HS-27A (cell line): ENCODE measurements at places on chromosomes 6 and 20.

DNA sequence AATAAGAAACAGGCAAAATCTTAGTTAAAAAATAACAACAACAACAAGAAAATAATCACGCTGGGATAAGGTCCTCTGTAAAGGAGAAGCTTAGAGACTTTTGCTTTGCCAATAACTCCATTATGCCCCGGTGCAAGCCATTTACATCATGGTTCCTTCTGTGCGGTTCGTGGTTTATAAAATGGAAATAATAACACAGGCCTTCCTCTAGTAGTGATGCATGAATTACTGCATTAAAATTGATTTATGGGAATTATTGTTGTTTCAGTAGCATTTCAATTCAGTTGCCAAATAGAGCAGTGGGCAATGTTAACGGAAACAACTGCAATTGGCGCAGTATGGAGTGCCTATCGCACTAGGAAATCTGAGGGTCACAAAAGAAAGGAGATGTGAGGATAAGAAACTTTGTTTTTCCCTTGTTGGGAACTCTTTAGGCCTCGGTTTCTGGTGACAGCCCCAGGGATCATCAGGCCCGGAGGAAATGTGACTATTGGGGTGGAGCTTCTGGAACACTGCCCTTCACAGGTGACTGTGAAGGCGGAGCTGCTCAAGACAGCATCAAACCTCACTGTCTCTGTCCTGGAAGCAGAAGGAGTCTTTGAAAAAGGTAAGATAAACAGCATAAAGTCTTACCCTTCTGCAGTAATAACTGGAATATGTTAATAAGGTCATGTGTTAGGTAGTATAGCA lies 1.1 kb downstream of the CD109 start:
- no peak for DNase-seq

- DNase-seq = peak; percentile 34
Observed at GRCh38 chr20:14334306-14334930, 3.0 kb downstream of the FLRT3 start.

DNA sequence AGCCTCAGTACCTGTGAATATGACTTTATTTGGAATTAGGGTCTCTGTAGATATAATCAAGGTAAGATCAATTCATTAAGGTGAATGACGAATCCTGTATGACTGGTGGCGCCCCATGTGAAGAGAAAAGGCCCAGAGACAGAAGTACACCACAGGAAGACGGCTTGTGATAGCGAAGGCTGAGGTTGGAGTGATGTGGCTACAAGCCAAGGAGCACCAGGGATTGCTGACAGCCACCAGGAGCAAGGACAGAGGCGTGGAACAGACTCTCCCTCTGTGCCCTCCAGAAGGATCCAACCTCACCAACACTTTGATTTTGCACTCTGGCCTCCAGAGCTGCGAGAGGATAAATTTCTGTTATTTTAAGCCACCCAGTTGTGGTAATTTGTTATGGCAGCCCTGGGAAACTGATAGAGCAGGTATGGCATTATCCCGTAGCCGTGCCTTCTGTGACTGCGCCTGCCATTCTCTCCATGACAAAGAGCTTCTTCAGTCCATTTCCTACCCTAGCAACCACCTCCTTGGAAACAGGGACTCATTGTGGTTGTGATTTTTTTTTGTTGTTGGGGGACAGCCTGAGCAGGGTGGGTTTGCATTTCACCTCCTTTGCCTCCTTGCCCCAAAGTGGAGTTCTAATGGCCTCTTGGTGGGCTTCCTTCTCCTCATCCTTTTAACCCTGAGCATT lies 29.6 kb downstream of the PTK7 start:
- no peak for DNase-seq

DNA sequence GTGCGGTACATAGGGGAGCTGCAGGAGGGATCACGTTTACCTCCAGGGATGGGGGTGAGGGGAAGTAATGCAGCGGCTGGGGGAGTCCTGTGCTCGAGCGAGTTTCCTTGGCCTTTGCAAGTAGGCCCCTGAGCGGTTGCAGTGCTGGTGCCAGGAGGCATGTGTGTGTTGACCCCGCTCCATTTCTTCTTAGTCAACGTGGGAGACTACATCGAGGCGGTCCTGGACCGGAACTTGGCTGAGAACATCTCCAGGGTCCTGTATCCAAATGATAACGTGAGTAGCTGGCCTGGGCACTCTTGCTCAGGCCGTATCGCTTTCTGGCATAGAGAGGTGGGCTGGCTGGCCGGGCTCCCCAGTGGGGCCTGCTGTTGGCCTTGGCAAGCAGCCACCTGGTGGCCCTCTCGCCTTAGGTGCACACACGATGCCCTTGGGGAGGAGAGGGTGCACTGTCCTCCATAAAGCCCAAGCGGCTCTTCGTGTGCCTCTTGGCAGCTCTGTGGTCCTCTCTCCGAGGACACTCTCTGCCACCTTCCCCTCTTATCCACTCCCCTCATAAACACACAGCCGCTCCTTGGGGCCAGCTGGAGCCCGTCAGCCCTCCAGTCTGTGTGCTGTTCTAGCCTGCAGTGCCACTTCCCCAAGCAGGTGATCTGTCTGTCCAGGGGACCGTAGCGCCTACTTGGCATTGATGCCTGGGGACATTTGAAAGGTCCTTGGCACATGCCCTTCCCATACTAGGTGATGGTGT lies 29.3 kb downstream of the PYGB start:
- no peak for DNase-seq

DNA sequence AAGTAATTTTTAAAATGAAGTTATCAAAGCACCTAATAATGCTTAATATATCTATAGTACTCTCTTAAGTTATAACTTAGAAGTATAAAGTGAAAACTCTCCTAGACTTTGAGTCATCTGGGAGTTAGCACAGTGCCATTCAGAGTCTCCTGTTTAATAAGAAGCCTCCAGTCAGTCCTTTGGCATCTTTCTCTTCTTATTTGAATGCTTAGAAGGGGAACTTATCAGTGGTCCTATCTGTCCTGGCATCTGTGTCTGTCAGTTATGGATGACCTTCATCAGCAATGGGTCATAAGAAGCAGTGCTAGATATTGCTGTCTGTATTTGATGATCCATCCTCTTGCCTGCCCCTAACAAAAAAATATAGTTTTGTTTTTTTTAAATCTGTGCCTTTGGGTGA lies 15.2 kb downstream of the TMEM200A start:
- no peak for DNase-seq

DNA sequence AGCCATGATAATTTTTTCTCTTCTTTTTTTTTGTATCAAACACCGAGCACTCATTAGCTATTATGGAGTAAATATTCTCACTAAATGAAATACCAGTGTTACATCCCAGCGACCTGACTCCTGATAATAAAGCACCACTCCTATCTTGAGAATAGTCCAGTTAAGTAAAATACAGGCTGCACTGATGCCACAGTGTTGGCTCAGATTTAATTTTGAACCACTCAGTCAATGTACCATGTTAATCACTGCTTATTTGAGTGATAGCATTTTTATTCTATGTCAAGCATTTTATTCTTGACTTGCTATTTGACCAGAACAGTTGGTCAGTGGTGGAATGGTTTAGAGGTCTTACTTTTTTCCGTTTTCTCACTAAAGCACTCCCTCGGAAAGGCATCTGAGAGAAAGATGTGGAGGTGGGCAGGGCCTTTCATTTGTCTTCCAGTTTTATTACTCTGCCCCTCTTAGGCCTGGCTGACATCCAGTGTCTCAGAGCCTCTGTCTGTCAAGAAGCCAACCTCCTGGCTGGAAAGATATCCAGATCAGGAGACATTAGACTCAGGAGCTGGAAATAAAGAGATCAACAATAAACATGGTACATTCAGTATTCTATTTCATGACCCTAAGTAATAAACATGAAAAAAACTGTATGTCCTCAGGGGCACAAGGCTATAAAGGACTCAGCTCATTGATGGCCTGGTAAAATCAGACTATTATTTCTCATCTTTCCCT lies 457.8 kb downstream of the EPM2A start:
- DNase-seq = no peak

- DNase-seq = no peak
Observed at GRCh38 chr6:13260101-13260598, 68.2 kb downstream of the TBC1D7 start.

GRCh38 chr6:105755885-105756284 lies 330.3 kb upstream of the PRDM1 start:
- DNase-seq = no peak

GRCh38 chr6:18062733-18063132 lies 59.7 kb downstream of the NHLRC1 start:
- DNase-seq = no peak

GRCh38 chr6:89353702-89354392 lies 1.3 kb upstream of the UBE2J1 start:
- no peak for DNase-seq

DNA sequence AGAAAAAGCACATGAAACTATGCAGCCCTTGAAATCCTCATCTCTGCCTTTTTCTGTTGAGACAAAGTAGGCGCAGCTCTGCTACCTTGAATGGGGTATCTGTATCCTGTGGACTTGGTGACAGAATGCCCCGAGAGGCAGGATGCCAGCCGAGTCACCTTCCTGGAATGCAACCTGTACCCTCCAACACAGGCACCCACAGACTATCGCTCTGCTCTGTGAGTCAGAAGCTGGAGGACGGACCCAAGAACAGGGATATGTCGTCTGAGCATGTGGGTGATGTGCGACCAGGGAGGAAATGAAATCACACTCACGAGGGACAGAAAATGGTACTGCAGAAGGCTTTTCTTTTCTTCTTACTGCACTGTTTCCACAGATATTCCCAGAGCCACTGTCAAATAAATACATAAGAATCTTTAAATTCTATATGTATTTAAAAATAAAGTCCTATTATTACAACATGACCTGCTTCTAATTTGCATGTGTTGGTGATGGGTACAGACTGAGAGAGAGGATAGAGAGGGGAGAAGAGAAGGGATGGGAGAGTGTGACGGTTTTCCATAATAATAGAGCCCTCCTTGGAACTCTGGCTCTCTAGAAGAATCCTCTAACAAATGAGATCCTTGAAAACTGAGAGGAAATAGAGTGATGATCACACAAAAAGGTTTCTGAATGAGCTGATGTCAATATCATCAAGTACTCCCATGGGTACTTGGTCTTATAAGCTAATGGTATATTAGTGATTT lies 308.1 kb downstream of the FOXC1 start:
- peak; percentile 80 for DNase-seq

- no peak for DNase-seq
Observed at GRCh38 chr6:37485291-37485702, 14.4 kb downstream of the CCDC167 start.
